ENCODE measurements at places on chromosomes 2 and 18. TPM values are rescaled to one million over a fixed set of nuclear protein-coding genes. Genes with fewer than 3 reads are reported as not detected.

GRCh38 chr2:62175728-62176127 is 20.2 kb upstream of the B3GNT2 start:
- no peak for DNase-seq

Gene LINC00305
- not detected for polyA plus RNA-seq

Gene TDRD15
- polyA plus RNA-seq: not detected

GRCh38 chr18:13625355-13625754 is 101.0 kb downstream of the FAM210A start:
- no peak for DNase-seq

GRCh38 chr2:88038263-88039105 is 17.1 kb downstream of the KRCC1 start:
- DNase-seq: no peak

- DNase-seq: no peak
Observed at GRCh38 chr2:187497858-187498463, 49.9 kb upstream of the CALCRL start.

GRCh38 chr2:186862869-186863709 is 14.1 kb upstream of the ZSWIM2 start:
- DNase-seq: no peak

GRCh38 chr2:226767056-226767813 is 32.4 kb downstream of the IRS1 start:
- DNase-seq: no peak

- DNase-seq: no peak
Observed at GRCh38 chr2:182064019-182064778, 78.5 kb downstream of the PPP1R1C start.

Gene KLHL14
- 1.1 TPM for polyA plus RNA-seq

DNA sequence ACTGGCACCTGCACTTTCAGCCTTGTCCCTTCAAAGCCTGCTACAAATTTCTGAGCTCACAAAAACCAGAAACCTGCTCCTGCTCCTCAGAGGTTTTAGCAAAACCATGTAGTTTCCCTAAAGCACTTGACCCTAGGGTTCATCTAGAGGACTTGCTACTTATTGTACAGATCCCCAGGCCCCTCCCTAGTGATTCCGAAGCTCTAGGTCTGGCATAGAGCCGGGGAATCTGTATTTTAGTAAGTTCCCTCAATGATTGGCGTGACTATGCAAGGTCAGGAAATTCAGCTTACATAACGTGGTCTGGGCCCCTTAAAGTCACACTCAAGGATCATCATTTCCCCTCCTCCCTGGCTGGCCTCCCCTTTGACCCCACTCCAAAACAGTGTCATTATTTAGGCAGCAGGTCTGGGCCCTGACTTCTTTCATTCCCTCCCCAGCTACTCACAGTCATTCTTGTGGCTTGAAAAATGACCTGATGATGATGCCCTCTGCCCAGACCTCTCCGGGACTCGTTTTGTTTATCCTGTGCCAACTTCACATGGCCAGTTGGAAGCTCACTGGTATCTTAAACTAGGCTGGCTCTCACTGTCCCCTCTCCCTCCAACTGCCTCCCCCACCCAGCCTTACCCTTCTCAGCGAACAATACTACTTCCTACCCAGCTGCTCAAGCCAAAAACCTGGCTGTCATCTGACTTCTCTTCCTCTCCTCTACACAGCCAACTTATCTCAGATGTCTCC is 36.0 kb downstream of the WDFY1 start:
- DNase-seq: no peak

DNA sequence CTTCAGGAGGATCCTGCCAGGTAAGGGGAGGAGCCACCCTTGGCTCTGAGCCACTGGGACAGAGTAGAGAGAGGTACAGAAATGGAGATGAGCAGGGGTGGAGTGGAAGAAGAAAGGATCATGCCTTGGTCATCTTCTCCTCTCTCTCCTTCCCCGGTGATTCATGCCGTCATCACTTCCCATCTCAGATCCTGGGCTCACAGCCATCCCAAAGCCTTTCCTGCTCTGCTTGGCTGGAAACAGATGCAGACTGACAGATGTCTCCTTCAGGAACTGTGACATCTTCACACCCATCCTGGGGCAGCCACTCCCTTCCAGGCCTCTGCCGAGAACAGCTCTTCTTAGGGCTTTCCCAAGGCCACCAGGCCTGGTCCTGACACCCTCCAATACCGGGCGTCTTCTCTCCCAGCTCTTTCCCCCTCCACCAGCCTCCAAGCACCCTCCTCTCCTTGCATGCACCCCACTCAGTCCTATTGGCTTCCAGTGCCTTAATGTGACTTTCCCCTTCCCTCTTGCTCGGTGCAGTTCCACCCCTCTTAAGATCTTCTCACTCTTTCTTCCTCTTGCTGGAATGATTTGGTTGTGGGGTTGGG is 58.3 kb upstream of the TNP1 start:
- no peak for DNase-seq

- DNase-seq: no peak
Observed at GRCh38 chr18:10304853-10305252, 149.6 kb upstream of the APCDD1 start.

GRCh38 chr2:190481339-190481738 is 53.2 kb downstream of the NEMP2 start:
- no peak for DNase-seq

DNA sequence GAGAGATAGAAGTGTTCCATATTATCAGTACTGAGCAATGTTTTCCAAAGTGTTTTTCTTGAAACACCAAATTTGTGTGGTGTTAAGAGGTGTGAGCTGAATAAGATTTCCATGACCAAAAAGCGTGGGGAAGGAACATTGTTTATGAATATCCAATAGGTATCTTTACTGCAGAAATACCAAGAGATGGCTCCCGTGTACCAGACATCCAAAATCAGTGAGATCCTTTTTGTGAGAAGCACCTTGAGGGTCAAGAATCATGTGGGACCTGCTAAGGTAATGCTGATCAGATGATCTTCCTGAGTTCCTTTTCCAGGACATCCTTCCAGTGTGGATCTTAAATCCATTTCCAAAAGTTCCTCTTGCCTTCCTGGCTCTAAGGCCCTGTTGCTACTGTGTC is 246.0 kb downstream of the MYO3B start:
- no peak for DNase-seq

- DNase-seq: no peak
Observed at GRCh38 chr2:149418065-149418464, 87.7 kb downstream of the LYPD6 start.

- no peak for DNase-seq
Observed at GRCh38 chr2:48457227-48457626, 72.7 kb upstream of the STON1 start.

DNA sequence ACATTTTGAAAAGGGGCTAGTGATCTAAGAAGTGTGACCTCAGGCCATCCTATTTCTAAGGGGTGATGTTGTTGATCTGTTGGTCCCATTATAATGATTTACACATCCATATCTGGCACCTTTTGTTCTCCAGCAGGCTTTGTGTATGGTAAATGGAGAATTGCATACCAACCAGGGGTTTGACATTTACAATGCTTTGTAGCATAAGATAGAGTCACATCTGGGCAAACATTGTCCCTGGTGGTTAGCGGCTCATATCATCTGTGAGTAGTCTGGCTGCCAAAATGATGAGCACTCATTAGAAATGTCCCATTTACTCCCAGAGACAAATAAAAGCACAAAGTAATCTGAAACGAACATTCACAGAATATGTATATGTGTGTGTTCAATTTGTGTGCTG is 1775.5 kb upstream of the CELF4 start:
- DNase-seq: no peak

- DNase-seq: no peak
Observed at GRCh38 chr2:232076736-232077135, 115.2 kb downstream of the DIS3L2 start.

- DNase-seq: no peak
Observed at GRCh38 chr2:61281321-61281720, 119.3 kb downstream of the C2orf74 start.

DNA sequence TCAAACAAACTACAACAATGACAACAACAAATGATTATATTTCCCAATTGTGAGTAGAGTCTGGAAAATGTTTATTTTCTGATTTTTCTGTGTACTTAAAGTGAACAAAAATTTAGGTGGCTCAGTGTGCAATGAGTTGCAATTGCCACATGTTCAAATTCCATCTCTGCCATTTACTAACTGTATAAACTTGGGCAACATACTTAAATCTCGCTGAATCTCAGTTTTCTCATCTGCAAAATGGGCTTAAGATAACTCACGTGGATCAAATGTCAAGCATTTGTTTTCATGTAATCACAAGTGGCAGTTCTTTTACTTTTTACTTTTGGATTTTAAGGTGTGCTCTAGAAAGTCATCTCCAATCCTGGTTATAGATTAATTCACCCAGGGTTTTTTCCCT is 416.8 kb upstream of the HNRNPA3 start:
- no peak for DNase-seq

GRCh38 chr2:49973917-49974368 is 819.6 kb upstream of the FSHR start:
- DNase-seq: peak; percentile 76

DNA sequence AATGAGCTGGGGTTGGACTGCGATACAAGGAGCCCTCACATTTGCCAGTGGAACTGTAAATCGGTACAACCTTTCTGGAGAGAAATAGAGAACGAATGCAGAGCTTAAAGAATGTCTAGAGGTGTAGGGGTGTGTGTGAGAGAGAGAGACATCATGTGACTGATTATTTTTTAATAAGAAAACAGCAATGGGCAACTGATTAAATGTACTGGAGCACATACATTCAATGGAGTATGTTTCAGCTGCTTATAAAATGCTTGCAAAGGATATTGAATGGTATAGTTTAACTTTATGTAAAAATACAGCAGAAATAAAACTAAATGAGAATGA is 391 bp upstream of the TMEM17 start:
- DNase-seq: no peak

DNA sequence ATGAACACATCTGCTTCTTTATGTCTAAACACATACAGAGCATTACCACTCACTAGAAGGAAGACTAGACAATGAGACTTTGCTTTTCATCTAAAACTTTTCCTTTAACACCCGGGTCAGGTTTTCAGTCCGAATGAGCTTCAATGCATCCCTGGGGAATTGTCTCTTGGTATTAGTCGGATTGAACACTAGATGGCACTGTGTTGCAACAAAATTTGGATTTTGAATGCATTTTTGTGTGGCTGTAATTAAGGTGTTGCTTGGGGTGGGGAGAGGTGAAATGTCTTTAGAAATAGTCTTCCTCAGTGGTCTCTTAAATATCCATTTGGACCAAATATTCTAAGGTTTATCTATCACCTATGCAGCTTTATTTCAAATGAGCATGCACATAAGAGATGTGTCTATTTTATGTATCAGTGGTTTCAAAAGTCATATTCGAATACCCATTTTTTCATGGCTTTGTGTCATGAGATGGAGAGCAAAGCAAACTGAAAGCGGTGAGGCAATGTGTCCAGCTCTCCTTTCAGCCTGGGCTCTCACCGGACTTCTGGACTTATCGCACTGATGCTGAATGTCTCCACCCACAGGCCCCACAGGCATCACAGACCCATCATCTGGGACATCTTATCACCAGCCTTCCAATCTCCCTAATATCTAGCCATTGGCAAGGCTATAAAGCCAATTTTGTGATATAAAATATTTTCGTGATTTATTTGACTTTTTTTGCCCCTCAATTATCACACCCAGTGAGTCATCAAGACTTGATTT is 510.3 kb downstream of the RNF144A start:
- no peak for DNase-seq

GRCh38 chr2:108449410-108450130 is 564 bp downstream of the GCC2 start:
- no peak for DNase-seq

Gene LONRF2
- 0.24 TPM for polyA plus RNA-seq

GRCh38 chr2:74599676-74600075 is 45.2 kb downstream of the DOK1 start:
- DNase-seq: no peak

Gene DLGAP1
- 11.8 TPM for polyA plus RNA-seq
